Aorta (tissue), 5 donors: ENCODE measurements at places on chromosomes 7 and 10. TPM values are rescaled to one million over a fixed set of nuclear protein-coding genes. Genes with fewer than 3 reads are reported as not detected.

DNA sequence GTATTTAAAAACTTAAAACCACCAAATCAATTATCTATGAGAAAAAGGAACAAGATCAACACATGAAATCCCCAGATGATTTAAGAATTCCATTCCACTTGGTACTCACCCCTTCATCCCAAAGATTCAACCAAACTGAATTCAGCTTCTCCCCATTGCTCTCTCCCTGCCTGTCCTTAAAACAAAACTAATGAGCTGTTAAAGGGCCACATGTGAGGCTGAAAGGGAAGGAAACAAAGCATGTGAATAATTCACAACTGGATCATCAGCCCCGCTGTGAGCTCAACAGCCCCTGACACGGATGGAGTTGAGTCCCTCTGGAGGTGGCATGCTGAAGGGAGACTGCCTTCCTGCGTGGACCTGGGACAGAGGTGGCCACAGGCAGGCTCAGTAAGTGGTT lies 32.9 kb downstream of the VOPP1 start:
- DNase-seq: no peak

GRCh38 chr7:133733401-133733800 lies 393.7 kb upstream of the LRGUK start:
- no peak for DNase-seq

DNA sequence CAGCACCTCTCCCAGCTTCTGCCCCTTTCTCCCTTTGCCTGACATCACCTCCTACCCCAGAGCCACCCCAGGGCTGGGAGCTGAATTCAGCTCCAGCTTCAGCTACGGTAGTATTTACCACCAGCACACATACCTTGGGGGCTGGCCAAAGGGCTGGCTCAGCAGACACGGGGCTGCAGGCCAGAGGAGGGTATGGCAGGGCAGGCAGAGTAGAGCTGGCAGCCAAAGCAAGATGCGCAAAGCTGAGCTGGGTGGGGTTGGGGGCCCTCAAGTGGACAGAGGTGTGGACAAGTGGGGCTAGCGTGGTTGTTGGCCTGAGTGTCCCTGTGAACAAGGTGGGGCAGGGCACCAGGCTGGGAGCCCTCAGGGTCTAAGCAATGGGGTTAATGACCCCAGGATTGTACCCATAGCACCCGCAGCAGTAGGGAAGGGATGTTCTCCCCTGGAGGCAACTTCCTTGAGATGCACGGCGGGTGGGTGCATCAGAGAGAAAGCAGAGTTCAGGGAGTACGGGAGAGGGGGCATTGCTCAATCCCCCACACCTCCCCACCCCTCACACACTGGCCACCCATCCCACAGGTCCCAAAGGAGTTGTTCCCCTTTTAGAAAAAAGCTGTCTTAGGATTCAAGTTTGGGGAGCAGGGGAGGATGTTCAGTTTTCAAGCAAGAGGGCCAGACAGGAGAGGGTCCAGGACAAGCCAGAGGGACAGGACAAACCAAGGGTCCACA lies 8.0 kb downstream of the VSIR start:
- DNase-seq: peak; percentile 88

The CNNM2 gene
- total RNA-seq: 30.8 TPM
